ENCODE measurements at places on chromosomes 6 and 20.

- no peak for DNase-seq
Measured at GRCh38 chr6:35258336-35258735, 1.2 kb upstream of the ZNF76 start.

- DNase-seq, result no peak
Measured at GRCh38 chr6:110491644-110492317, 15.4 kb upstream of the SLC22A16 start.

DNA sequence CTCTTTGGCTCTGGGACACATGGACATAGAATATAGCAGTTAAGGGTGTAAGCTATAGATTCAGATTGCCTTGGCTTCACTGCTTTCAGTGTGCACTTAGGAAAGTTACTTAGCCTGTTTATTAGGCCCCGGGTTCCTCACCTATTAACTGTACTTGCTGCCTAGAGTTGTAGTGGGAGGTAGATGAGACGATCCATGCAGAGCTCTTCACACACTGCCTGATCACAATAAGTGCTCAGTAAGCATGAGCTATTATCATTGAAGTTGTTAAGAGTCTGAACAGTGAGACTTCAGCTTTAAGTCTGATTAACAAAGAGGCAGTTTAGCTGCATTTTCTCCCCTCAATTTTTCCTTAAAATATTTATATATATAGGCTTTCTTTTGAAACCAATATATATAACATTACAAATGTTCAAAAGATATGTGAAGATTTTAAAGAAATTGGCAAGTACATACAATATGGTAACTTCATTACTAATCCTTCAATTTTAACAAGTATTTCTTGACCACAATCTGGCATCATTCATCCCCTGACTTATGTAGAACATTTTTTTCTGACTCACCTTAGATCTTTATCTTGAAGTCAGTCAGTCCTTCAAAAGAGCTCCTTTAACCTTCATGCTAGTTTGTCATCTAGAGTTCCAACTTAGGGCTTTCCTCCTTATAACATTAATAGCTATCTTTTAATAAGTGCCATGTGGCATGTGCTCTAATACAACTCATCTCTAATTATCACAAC is 20.5 kb upstream of the SUPT3H start:
- DNase-seq, result no peak

DNA sequence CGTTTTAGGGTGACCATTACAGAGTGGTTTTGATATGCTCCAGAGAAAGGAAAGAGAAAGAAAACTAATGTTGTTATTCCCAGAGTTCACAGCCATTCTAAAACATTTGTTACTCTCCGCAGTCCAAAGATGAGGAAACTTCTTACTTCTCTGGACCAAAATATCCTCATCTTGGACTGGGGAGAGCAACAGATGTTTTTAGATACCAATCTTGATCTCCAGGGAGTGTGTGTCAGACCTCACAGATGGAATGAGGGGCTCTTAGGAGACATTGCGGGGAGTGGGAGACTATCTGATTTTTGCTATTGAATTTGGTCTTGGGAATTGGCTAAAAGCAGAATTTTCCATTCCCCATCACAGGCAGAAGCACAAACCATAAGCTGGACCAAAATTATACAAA is 110.8 kb downstream of the TNFAIP3 start:
- no peak for DNase-seq

Measured in stimulated activated CD4-positive, alpha-beta T cell treated with anti-CD3 and anti-CD28 coated beads, Interleukin-1b, Interleukin-23, amount 100 ng/mL, for 24 hours (primary cell).